ENCODE measurements at places on chromosomes 3 and 15.

DNA sequence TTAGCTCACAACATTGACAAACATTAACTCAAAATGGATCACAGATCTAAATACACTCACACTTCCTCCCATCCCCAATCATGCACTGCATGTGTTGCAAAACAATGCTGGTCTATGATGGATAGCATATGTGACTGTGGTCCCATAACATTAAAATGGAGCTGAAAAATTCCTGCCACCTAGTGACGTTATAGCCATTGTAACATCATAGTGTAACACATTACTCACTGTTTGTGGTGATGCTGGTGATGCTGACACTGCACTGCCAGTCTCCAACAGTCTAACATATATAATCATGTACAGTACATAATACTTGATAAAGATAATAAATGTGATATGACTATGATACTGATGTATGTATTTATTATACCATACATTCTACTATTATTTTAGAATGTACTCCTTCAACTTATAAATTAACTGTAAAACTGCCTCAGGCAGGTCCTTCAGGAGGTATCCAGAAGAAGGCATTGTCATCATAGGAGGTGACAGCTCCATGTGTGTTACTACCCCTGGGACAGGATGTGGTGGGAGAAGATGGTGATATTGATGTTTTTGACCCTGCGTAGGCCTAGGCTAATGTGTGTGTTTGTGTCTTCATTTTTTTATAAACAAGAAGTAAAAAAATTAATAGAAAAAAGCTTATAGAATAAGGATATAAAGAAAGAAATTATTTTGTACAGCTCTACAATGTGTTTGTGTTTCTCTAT is 41.3 kb downstream of the TXNRD3 start:
- DNase-seq, result no peak

DNA sequence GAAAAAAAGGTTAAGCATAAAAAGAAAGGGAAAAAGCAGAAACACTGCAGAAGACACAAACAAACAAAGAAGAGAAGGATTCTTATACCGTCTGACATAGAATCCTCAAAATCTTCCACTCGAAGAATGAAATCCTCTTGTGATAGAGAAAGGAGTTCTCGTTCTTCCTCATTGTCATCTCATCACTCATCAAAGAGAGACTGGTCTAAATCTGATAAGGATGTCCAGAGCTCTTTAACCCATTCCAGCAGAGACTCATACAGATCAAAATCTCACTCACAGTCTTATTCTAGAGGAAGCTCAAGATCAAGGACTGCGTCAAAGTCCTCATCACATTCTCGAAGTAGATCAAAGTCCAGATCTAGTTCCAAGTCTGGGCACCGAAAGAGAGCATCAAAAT is 16.5 kb upstream of the ZBTB47 start:
- no peak for DNase-seq

DNA sequence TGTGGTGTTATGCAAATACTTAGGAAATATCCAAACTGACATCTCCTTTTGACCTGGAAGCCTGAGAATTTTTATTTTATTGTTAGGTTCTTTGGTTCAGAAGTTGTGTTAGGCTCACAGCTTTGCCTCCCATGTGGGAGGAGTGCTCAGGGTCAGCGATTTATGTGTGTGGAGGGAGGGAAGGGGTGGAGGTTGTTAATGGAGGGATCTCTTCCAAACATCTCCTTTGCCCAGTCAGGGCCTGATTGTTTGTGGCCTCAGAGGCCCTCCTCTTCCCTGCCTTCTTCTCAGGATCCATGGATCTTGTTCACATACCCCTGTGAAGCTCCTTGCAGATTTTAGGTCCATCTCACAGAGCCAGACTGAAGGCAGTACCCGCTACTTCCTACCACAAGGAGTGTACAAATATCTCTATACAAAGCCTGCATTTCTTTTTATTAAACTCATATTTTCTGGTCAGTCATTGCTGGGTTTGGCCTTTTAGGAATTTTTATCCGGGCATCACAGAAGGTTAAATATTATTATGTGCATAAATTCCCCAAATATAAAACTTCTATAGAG is 40.3 kb downstream of the BBX start:
- DNase-seq, result no peak

- DNase-seq, result no peak
Measured at GRCh38 chr3:182810574-182811268, 17.4 kb downstream of the ATP11B start.

DNA sequence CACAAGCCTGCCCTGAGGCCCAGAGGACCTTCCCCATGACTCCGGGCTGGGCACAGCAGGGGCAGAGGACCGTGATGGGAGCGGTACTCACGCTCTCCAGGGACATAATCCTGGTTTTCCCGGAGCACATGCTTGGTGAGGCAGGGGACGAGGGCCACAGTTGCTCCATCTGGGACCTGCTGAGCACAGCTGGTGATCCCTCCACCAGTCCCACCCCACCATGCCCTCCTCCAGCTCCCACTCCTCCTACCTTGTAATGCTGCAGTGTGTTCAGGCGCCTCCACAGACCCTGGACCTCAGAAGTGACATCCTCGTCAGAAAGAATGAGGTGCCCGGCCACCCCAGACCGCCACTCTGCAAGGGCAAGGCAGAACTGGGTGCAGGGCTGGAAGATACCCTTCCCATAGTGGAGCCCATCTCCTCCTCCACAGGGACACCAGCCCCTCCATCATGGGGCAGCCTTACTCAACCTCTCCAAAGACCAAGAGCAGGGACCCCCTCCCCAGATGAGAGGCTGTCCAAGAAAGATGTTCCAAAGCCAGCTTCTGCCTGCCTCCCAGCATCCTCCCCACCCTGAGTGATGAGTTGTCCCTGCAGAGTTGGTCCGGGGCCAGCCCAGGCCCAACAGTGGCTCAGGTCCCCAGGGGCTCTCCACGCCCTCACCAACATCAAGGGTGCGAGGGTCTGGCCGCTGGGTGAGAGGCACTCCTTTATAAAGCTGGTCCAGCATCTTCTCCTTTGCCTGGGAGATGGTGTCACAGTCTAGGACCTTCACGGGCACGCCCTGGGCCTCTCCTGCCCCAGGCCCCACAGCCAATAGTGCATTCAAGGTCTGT is 19.5 kb downstream of the PLXNB1 start:
- DNase-seq, result no peak

DNA sequence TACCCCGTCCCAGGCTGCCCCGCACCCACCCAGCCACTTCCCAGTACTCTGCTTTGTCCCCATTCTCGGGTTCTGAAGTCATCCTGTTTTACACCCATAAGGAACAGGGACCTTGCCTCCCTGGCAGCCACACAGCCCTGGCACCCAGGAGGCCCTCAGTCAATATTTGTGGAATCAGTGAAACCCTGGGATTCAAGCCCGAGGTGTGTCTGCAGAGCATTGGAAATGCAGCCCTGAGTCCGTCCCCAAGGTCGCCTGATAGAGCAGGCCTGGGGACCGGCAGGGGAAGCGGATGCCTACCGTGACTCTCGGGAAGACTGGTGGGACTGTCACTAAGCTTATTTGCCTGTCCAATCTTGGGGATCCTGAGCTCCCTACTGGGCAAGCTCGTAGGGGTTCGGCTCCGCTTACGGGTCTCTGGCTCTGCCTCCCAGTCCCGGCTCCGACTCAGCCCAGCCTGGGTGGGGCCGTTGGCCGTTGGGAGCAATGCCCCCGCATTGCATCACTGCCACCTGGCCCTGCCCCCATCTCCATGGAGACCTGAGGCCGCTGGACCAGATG is 64.4 kb upstream of the TAMM41 start:
- no peak for DNase-seq

GRCh38 chr3:1710663-1711062 is 388.0 kb upstream of the CNTN4 start:
- no peak for DNase-seq

DNA sequence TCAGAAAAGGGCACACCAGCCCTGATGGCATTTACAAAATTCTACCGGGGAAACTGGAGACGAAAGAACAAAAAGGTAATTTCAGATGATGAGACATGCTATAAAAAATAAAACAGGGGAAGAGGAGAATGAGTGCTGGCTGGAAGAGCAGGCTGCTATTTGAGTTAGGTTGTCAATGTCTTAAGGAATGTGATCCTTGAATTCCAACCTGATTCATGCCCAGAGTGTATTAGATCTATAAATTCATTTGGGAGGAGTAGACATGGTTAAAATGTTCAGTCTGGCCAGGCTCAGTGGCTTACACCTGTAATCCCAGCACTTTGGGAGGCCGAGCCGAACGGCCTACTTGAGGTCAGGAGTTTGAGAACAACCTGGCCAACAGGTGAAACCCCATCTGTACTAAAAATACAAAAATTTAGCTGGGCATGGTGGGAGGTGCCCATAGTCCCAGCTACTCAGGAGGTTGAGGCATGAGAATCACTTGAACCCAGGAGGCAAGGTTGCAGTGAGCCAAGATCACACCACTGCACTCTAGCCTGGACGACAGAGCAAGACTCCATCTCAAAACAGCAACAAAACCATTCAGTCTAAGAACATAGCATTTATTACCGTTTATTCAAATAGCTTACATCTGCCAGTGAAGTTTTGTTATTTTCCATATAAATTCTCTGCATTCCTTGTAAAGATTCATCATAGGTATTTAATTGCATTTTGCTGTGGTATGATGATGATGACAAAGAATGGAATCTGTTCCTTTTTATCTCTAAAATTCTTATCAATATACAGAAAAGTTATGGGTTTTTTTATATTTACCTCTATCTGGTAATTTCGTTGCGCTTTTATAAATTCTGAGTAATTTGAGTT is 126.7 kb upstream of the NR2E3 start:
- DNase-seq, result no peak

- DNase-seq, result no peak
Measured at GRCh38 chr3:105842943-105843342, 25.9 kb downstream of the CBLB start.

GRCh38 chr15:76333720-76334437 is 2.7 kb upstream of the ISL2 start:
- no peak for DNase-seq

DNA sequence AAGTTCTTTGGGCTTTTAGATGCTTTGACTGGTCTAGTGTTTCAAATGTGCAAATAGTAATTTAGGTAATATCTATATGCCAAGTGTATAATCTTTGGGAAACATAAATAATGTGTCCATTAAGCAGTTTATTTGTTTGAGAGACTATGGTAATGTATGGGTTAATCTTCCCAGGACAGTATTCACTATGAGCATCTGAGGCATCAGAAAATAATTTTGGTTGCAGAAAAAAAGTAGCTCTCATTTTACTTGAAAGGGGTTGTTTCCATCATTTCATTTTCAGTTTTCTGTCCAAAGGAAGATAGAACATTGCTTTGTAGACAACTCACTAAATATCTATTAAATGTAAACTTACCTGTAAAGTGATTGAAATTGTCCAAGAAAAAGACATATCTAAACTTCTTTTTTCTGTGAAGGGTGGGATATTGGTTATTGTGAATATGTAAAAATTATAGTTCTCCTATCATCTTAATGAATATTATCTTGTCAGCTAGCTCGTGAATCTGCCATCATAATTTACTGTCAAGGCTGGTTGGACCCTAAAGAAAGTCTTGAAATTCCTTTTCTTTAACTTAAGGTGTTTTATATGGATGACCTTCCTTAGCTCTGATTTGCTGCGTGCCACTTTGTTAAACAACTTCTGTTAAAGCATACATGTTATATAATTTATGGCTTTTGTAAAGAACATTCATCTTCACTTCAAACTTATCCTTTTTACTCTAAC is 108.8 kb downstream of the EPHA3 start:
- no peak for DNase-seq

DNA sequence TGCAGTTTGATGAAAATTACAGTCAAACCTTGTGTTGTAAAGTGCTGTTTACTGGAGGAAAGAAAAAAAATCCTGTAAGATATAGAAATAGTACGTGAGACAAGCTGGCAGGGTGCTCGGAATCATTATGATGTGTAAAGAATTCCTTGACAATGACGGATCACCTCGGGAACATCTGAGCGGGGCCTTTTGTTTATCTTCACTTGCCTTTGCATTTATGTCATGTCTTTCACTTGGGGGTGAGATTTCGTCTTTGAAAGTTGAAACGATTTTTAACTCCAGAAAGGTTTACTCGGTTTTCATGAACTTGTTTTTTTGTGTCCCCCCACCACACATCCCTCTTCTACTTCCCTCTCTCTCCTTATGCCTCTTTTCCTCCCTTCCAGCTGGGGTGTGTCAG is 128.3 kb upstream of the VEPH1 start:
- no peak for DNase-seq
